ENCODE measurements at places on chromosomes 11 and 22.

DNA sequence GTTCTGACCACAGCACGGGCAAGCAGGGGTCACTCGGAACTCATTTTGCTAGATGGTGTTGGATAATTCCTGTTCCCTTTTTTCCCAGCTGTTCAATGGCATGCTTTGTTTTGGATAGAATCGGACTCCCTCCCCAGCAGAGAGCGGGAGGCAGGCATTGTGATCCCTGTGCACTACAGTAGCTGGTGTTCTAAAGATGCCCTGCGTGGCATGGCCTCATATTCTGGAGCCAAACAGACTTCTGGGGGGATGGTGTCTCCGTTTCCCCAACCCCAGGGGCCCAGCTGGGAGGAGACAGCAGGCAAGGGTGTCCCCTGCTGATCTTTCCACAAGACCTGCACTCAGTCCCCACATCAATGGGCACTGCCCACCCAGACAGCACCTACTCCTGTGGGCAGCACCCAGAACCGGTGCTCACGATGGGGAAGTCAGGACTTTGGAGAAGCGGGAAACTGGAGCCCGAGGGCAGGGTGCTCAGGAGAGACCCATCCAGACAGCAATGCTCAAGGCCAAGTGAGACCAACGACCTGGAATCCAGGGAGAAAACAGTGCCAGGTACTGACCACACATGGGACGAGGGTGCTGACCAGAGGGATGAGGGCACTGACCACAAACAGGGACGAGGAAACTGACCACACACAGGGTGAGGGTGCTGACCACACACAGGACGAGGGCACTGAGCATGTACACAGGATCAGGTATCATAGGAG lies 934.9 kb downstream of the BRD1 start:
- DNase-seq, result no peak

DNA sequence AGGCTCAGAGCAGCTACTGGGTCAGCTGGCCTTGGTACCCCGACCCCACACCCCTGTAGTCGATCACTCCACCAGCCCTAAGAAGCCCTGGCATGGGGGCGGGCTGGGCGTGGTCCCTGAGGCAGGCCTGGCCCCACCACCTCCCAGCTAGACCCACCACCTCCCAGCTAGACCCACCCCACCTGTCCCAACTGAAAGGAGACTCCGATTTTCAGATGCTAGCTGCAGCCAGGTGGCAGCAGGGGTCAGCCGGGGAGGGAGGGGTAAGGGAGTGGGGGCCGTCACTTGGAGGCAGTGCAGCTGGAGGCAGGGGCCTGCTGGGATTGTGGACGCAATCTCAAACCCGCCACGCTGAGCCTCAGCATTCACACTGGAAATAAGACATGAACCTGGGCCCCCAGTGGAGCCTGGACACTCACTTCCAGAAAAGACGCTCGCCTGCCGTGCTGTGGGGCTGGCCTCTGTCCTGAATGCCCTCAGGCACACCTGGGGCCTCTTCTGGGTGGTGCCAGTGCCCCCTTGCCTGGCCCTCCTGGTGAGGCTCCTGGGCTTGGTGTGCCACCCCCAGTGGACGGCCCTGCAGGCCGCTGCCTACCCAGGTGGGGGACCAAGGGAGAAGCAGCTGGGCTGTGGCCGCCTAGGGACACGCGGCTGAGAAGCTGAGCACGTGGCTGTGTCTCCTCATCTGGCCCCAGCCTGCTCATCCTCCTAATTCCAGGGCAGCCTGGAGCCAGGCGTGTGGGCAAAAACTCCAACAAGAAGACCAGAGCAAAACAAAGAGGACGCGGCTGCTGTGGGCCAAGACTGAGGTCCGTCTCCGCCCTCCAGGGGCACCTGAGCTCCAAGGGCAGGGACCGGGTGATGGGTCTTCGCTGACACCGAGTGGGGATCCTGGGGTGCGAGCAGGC lies 26.7 kb downstream of the OSBPL5 start:
- DNase-seq, result no peak

GRCh38 chr22:39395936-39396796 lies 3.4 kb upstream of the TAB1 start:
- no peak for DNase-seq

DNA sequence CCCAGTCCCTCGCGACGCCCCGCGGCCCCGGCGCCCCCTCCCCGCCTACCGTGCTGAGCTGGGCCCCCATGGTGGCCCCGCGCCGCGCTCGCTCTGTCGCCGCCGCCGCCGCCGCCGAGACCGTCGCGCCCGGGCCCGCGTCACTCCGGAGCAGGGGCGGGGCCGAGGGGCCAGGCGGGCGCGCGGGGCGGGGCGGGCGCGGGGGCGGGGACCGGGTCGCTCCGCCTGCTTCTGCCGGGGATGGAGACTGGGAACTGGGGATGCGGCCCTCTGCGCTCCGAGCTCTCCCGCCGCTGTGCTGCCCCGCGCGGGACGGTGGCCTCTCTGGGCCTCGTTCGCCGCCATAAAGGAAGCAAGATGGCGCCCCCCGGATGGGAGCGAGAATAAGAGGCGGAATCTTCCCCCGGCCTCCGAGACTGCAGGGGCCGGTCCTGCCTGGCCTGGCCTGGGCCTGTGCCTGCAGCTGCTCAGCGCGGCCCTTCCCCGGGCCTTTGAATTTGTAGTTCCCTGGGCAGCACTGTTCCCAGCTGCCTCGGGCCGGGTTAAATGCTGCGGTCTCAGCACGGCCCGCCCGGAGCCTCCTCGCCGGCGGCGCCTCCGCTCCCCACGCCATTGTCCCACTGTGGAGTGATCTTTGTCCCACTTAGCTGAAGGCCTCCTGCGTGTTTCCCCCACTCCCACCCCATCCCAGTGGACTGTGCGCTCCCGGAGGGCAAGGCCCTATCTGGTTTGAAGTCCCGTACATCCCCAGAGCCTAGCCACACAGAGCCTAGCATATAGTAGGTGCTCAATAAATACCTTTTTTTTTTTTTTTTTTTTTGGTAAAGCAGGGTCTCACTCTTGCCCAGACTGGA lies at the start of gene CYB5R3:
TSS of gene CYB5R3 (minus strand) at position 147 of the 854 bp plus-strand sequence. CDS start at position 70, 77 bp downstream.
- DNase-seq, result peak; percentile 92

- DNase-seq, result no peak
Measured at GRCh38 chr22:22993184-22993583, 77.1 kb upstream of the GNAZ start.

GRCh38 chr22:31520051-31520450 lies 23.7 kb downstream of the SFI1 start:
- no peak for DNase-seq

- DNase-seq, result no peak
Measured at GRCh38 chr11:65032216-65032615, 5.0 kb downstream of the SNX15 start.

DNA sequence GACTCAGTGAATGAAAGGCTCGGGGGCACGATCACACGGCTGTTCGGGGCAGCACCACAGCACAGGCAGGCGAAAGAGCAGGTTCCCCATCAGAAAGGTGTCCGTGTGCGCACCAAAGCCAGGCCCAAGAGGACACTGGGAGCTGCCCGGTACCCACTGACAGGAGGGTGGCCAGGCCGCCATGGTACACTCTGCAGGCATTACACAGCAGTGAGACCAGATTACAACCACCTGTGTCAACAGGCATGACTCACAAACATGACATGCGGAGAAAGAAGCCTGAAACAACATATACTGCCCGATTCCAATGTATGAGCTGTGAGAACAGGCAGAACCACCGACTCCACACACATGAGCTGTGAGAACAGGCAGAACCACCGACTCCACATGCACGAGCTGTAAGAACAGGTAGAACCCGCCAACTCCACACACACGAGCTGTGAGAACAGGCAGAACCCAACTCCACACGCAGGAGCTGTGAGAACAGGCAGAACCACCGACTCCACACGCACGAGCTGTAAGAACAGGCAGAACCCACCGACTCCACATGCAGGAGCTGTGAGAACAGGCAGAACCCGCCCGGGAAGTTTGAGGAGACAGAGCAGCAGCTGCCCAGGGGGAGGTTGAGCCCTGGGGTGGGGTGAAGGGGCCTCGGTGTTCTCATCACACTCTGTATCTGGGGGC lies 32.6 kb downstream of the KIAA0930 start:
- DNase-seq, result peak; percentile 54

GRCh38 chr22:42939451-42939881 lies 75.5 kb downstream of the PACSIN2 start:
- DNase-seq, result peak; percentile 36

DNA sequence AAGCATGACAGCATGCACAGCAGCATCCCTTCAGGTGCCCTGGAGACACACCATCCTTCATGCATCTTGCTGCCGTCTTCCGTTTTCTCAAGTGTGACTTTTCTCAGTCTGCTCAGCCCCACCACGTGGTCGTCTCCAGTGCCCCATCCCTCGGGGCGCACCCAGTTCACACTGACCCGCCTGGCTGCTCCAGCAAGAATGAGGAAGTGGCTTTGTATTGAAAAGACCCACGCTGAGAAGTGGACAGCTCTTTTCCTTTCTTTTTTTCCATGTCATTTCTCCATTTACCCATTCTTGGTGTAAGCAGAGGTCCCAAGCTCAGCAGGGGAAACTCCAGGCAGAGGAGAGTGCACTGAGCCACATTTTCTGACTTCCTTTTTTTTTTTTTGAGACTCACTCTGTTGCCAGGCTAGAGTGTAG lies 14.5 kb downstream of the SERPINH1 start:
- peak; percentile 62 for DNase-seq

DNA sequence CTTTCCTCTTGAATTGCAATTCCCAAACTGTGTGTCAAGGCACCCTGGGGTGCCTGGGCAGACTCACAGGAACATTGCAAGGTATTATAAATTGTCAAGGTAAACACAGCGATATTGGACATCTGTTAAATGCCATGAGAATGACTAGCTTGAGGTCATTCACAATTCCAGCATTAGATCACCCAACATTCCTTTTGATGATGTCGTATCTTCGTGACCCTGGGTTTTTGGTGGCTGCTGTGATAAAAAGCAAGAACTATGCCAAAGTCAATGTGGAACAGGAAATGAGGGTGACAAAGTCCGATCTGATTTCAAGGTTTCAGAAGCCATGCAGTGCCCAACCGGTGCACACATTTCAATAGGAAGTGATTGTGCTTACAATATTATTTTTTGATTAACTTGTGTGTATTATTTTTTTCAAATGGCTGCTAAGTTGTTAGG lies 458.4 kb downstream of the MIAT start:
- no peak for DNase-seq

DNA sequence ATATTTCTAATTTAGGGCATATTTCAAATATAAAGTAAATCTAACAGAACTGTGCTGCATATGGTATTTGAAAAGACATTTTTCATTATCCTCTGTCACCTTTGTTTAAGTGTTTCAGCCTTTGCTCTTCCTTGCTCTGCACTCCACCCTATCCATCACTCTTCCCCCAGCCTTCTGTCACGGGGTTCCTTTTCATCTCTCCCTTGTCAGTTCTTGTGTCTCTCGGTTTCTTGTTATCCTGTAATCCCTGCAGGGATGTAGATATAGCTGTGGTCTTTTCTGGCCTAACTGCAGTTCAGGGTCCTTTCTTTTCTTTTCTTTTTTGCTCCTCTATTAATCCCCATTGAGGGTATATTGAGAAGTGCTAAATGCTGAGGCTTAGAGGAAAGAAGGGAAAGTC lies 261.9 kb downstream of the DCDC1 start:
- DNase-seq, result no peak

DNA sequence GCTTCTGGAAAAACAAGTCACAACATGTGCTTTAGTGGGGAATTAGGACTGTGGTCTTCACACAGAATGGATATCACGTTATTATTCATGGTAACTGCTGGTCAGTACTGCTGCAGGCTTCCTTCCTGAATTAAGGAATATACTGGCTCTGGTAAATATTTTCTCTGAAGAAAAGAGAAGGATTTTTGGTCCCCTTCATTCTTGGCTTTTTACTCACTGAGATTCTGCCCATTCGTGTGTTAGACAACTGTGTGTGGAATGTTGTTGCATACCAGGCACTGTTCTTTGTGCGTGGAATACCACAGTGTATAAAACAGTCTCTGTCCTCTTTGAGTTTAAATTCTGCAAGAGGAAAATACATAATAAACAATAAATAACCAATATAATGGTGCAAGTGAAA lies 80.3 kb downstream of the ALX4 start:
- DNase-seq, result peak; percentile 60
